ENCODE measurements at places on chromosomes 16 and 17.

GRCh38 chr16:8623634-8624033 lies 2.1 kb downstream of the METTL22 start:
- no peak for DNase-seq

- DNase-seq = no peak
Observed at GRCh38 chr17:67509390-67510287, 132.6 kb downstream of the PITPNC1 start.

DNA sequence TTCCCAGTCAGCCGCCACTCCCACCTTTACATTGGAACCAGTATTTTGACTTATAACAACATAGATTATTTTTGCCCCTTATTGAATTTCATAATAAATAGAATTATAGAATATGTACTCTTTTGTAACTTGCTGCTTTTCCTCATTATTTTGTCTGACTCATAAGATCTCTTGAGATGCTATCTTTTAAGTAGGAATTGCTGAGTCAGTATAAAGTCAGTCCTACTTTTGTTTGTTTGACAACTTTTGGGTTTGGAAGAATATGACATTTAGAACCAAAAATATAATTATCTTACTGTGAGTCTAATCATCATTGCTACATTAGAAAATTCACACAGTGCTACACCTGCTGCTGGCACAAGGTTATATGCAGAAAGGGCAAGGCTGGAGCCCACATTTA lies 69.7 kb downstream of the STXBP4 start:
- DNase-seq = no peak

DNA sequence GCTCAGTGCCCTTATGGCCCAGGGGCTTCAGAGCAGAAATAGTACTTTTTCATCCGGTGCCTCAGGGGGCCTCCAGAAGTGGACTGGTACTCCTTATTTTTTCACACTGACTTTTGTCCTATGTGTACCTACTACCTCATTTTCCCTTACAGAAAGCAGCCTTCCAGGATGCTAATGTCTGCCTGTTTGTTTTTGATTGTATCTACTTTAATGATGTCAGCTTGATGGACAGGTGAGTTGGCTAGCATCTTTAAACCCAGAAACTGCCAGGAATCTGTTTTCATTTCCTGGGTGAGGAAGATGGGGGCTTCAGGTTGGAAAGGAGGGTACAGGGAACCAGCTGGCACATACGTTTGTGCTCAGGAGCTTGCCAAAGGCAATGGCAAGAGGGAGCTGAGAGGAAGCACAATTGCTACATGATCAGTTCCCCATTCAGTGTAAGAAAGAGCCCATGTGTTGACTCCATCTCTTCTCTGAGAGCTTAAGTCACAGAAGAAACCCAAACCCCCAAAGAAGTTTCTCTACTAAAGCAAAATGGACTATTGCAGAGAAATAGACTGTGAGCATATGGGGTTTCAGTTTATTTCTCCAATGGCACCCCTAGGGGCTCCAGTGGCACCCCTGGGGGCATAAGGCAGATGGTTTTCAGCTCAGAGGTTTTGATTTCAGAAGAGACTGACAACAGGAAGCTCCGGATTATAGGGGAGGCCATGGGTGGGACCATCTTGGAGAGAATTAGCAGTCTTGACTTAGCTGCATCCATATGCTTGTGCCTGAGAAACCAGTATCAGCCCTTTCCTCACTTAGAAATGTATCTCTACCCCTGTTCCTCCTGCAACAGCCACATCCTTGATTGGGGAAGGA lies 16.3 kb downstream of the LIG3 start:
- DNase-seq = no peak

DNA sequence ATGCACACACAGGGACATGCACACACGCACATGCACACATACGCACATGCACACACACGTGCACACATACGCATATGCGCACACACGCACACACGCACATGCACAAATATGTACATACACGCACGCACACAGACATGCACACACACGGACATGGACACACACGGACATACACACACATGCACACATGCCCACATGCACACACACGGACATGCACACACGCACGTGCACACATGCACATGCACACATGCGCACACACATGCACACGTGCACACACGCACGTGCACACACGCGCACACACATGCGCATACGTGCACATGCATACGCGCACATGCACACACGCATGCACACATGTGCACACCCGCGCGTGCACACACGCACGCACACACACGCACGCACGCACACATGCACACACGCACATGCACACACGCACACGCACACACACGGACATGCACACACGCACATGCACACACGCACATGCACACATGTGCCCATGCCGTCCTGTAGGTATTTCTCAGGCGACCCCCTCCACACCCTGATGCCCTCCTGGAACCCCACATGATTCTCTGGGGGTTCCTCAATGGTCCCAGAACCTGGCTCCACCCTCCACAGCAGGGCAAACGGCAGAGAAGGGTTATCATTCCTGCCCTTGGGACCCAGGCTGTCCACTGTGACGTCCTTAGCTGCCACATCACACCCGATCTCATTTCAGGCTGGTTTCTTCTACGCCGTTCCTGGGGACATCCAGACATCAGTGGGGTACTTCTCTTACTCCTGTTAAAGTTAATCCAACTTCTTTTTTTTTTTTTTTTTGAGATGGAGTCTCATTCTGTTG lies 9.6 kb upstream of the RBFOX3 start:
- no peak for DNase-seq

DNA sequence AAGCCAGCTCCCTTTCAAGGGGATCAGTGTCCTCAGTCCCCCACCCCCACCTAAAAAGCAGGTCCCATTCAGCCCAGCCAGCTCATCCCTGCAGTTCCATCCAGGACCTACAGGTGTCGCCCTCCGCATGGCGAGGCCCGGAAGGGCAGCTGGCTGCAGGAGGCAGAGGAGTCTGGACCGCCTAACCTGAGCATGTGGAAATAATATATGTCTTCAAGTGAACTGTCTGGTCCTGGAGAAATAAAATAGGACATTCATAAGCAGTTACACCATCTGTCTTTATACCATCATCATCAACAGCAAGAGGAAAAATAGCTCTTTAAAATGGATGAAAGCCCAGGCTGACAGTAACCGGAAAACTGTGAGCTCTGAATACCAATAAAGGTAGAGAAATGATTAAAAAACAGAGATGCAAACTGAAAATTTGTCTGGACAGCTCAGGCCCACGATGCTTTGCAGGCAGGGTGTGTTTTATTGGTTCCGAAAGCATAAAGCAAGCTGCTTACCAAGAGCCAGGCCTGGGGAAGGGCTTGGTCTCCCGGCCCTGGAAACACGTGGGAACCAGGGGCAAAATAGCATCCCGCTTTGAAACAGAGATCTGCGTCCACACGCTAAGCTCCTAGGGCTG lies 215.2 kb downstream of the ZFHX3 start:
- peak; percentile 93 for DNase-seq

GRCh38 chr16:48165961-48166578 lies 10.3 kb upstream of the ABCC12 start:
- DNase-seq = no peak

DNA sequence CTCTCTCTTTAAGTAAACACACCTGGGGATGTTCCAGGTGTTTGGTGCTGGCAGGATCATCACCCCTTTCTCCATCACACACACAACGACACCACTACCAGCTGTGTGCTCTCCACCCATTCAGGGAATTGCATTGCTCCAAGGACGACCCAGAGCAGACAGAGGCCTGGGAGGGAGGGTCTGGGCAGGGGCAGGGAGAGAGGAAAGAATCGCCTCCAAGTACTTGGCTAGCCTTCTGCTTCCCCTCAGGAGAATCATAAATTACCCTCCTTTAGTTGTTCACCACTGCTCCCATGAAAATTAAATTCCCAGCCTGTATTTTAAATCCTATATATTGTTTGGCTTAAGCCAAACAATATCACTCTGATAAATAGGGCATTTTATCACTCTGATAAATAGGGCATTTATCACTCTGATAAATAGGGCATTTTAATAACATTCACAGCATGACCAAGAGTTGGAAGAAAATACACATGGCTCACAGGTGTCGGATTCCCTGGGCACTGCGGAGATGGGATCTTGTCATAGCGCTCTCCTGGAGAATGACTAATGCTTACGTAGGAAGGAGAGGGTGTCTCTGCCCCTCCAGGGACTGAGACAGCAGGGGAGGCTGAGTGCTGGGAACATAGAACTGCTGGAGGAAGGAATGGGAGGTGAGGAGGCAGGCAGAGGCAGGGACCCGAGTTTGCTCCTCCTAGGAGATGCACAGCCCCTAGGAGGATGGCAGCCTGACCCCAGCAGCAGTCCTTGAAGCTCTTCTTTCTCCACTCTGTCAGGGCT lies 673.6 kb downstream of the HS3ST4 start:
- DNase-seq = no peak

DNA sequence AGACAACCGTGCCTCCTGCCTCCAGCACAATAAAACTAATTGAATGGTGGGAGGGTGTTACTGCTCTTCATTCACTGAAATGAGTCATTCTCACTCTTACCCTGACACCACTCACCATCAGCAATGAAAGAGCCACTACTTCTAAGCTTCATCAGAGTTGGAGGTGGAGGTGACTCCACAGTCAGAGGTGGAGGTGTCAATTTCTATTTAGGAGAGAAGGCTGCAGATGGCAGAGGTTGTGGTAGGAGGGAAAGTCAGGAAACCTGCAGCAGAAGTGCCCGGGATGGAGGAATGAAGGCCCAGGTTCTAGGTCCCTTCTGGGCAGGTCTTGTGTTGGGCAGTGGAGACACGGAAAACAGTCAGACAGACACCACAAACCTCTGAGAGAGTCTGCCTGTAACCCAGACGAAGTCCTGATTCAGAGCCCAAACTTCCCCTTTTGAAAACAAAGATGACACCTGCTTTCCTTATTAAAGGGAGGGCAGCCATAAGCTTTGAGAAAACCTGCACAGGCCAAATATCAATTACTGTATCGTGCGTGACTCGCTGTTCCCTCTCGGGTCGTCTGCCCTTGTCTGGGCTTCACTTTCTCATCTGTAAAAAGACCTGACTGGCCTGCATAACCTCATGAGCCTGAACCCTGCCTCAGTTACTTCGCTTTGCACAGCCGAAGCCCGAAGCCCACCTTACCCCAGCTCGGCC lies 668 bp downstream of the ATPAF2 start:
- no peak for DNase-seq

DNA sequence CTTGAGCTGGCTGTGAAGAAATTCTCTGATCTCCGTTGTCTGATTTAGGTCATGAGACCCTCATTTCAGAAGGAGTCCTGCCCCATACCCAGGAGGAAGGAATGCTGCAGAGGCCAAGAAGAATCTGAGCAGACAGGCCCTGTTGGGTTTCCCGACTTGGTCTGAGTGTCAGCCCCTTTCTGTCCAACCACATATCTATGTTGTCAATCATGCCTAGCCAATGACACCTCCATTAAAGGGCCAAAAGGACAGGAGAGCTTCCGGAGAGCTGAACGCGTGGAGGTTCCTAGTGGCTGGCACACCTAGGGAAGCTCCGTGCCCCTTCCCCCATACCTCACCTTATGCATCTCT lies 37.8 kb downstream of the PIMREG start:
- no peak for DNase-seq

DNA sequence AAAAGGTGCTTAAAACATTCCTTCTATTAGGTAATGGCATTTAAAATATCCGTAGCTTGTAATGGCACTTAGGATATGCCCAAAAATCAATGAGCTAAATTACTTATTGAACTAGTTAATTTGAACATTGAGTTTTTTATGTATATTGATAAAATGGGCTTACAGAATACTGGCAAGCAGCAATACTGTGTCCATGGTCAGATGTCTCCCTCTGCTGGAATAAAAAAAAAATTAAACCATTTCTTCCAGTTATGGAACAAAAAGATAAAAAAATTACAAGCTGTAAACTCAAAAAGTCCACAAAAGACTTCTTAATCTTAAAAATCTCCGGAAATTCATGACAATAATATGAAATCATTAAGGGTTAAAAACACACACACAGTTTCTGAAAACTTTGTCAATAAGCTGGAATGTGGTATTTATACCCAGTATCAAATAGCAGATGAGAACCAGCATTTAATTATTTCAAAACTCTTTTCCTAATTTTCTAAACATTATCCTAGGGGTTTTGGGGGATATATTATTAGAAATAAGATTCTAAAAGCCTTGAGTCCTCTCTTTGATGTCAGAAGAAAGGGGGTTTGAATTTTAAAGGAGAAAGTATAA lies 21.5 kb upstream of the PSMD7 start:
- no peak for DNase-seq

DNA sequence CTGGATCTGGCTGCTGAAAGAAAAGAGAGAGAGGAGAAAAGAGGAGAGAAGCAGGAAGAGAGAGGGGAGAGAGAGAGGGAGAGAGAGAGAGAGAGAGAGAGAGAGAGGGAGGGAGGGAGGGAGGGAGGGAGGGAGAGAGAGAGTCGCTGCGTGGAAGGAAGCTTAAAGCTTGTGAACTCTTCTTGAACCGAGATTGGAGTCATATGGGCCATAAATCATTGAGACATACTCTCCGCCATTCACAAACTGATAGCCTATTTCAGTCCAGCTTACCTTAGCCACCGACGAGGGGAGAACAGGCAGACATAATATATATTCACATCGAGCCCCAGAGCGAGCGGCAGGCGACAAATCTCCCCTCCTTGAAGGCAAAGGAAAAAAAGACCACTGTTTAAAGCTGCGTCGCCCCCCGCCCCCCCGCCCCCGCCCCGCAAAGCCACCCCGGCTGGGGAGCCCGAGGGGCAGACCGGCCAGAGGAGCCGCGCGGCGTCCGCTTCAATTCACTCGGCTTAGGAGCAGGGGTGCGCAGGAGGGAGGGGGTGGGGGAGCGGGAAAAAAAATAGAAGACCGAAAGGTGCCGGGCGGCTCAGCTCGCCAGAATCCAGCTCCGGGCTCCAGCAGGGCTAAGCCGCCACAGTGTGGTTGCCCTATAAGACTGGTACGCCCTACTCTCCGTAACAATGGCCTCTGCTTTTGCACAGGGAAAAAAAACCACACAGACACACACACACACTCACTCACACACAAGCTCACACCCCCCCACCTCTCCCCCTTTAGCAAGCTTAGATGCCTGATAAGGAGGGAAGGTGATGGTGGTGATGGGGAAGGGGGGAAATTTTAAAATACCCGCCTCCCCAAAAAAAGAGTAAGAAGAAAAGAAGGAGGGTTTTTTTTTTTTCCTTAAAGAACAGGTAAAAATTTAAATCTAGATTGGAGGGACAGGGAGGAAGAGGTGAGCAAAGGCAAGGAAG lies 10.6 kb upstream of the HOXB2 start:
- no peak for DNase-seq

DNA sequence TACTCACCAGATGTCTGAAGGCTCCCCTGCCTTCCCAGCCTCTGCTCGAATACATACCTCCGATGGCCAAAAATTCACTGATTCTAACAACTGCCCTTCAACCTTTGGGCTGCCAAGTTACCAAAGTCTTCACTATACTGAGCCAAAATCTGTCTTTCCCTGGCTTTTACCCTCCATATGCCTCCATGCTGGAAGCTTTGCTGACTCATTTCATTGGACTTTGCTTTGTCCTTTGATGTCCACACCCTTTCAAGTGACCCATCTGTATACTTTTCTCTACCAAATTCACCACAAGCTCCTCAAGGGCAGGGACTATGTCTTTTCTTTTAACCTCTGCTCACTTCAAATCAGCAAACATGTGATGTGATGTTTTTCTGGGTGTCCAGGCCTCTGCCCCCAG lies 21.0 kb upstream of the MTMR4 start:
- DNase-seq = no peak

All from Calu3 (cell line).